ENCODE measurements at places on chromosomes 2 and 18. TPM values are rescaled to one million over a fixed set of nuclear protein-coding genes. Genes with fewer than 3 reads are reported as not detected.

EVX2 gene
- not detected for total RNA-seq

ARHGAP28 gene
- total RNA-seq: 10.5 TPM

PTH2R gene
- 0.48 TPM for total RNA-seq

MARCHF4 gene
- total RNA-seq: 1.7 TPM

ARHGEF33 gene
- total RNA-seq: 0.57 TPM

FOXI3 gene
- 13.5 TPM for total RNA-seq

ZNF892 gene
- 10.8 TPM for total RNA-seq

SKA1 gene
- 15.7 TPM for total RNA-seq

BABAM2 gene
- 21.0 TPM for total RNA-seq

- DNase-seq: no peak
Measured at GRCh38 chr2:42602218-42602875, 33.9 kb downstream of the MTA3 start.

- no peak for DNase-seq
Measured at GRCh38 chr2:238080518-238080917, 19.6 kb upstream of the ESPNL start.

- no peak for DNase-seq
Measured at GRCh38 chr18:10354241-10354811, 100.1 kb upstream of the APCDD1 start.

- DNase-seq: no peak
Measured at GRCh38 chr2:233156001-233156400, 95.5 kb upstream of the ATG16L1 start.

DNA sequence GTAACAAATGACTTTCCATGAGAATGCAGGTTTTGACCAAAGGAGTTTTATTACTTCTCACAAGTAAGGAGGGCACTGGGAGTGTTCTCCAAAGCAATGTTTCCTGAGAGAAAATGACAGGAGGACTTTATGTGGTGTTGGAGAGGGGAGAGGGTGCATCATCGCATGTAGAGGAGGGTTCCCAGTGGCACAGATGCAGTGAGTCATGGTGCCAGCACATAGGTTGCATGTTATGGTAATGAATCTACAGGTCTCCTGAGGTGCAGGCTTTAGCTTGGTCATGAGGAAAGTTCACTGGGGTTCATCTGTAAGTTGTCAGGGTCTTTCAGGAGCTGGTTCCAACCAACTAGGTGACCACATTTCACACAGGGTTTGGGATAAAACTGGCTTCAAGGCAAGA, 30.4 kb downstream of the NAT8 start:
- no peak for DNase-seq

Data from WTC11 (cell line).